ENCODE measurements at places on chromosomes 6 and 20. TPM values are rescaled to one million over a fixed set of nuclear protein-coding genes. Genes with fewer than 3 reads are reported as not detected.

GRCh38 chr6:109204511-109204910 lies 109.2 kb downstream of the CEP57L1 start:
- H3K27ac ChIP-seq: no peak overlapping the region
- no peaks in the 10 kb centered on the region for H3K4me1 ChIP-seq
- DNase-seq: no peak

DNA sequence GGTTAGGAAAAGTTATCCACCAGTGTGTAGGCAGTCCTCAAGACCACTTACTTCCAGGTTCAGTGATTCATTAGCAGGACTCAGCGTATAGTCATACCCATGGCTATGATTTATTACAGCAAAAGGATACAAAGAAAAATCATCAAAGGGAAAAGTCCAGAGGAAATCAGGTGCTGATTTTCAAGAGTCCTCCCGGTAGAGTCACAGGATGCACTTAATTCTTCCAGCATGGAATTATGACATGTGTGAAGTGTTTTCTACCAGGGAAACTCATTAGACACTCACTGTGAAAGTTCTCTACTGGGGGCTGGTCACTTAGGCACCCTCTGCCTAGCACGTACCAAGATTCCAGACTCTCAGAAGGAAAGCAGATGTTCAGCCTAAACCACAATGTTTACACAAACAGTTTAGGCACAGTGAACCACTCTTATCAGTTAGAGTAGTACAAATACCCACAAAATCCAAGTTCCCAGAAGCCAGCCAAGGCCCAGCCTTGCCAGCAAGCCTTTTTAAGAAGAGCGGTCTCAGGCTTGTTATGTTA lies 10.2 kb downstream of the WFDC3 start:
- DNase-seq: no peak
- no peaks in the 10 kb centered on the region for H3K36me3 ChIP-seq
- no peaks in the 10 kb centered on the region for H3K4me1 ChIP-seq
- no peak overlapping the region for H3K4me3 ChIP-seq
- H3K27me3 ChIP-seq: no peaks in the 10 kb centered on the region

- H3K4me3 ChIP-seq: no peak overlapping the region
- no peak for DNase-seq
- no peaks in the 10 kb centered on the region for H3K36me3 ChIP-seq
- H3K4me1 ChIP-seq: no peaks in the 10 kb centered on the region
- H3K27ac ChIP-seq: no peak overlapping the region
Observed at GRCh38 chr6:125431971-125432370, 130.2 kb upstream of the HDDC2 start.

DNA sequence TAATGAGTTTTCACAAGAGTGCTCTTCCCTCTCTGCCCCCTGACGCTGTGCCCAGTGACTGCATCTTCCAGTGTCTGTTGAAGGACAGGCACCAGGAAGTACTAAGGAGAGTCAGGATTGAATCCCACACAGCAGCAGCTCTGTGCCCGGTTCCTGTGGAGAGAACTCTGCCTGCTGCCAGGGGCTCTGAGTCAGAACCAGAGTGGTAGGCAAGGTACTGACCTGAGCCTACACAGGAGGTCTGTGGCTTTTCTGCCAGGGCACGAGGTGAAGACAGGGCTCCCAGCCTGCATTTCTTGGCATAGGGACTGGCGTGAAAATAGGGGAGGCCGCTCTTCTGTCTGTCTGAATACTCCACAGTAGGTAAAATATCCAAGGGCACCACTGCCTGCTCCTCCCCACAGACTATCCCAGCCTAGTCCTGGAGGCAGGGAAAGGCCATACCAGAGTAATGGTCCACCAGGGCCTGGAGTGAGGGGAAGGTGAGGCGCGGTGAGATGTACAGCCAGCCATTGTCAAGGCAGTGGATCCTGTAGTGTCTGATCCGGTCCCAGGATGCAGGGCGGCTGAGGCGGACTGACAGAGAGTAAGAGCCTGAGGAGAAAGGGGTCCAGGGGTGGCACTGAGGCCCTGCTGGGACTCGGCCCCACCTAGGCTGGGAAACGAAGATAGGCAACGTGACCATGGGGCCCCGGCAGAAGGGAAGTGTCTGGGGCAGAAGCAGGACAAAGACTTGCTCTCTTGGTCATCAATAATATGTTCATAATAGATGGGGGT lies 9.4 kb downstream of the RAB5IF start:
- no peaks in the 10 kb centered on the region for H3K4me1 ChIP-seq
- no peaks in the 10 kb centered on the region for H3K36me3 ChIP-seq
- no peak overlapping the region for H3K4me3 ChIP-seq
- H3K27me3 ChIP-seq: no peaks in the 10 kb centered on the region

DNA sequence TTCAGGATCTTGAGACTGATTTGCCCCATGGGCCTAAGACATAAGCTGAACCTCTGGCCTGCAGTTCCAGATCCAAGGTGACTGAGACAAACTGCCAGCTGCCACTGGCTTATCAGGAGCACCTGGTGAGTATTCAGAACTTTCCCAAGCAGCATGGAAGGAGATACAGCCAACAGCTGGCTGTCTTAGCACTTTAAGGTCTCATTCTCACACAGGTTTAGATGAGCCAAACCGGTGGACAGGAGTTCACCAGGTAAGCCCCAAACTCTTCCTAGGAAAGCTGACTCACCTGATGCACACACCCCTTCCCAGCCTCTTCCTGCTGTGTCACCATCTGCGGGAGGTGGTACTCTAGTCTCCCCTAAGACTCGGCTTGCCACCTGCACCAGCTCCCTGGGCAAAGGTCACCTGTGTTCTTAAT lies at the start of gene BANF2:
Gene BANF2 (plus strand): TSS at position 36 of the 421 bp plus-strand sequence. CDS start 25,060 bp downstream, outside the sequence.
- H3K27me3 ChIP-seq: no peaks in the 10 kb centered on the region
- H3K4me1 ChIP-seq: no peaks in the 10 kb centered on the region
- H3K36me3 ChIP-seq: no peaks in the 10 kb centered on the region
- no peak within 1 kb of the TSS for H3K4me3 ChIP-seq
- no peak for DNase-seq

GRCh38 chr20:12941025-12941424 lies 67.7 kb upstream of the SPTLC3 start:
- no peaks in the 10 kb centered on the region for H3K36me3 ChIP-seq
- no peak for DNase-seq
- H3K27ac ChIP-seq: no peak overlapping the region
- H3K4me3 ChIP-seq: no peak overlapping the region
- no peaks in the 10 kb centered on the region for H3K4me1 ChIP-seq
- no peaks in the 10 kb centered on the region for H3K27me3 ChIP-seq

GRCh38 chr6:152273002-152273401 lies 364.2 kb downstream of the SYNE1 start:
- H3K4me3 ChIP-seq: no peak overlapping the region
- H3K27me3 ChIP-seq: no peaks in the 10 kb centered on the region
- peak overlapping the region; percentile 18 for H3K27ac ChIP-seq
- H3K4me1 ChIP-seq: peaks cover 3% of the 10 kb centered on the region
- no peak for DNase-seq

GRCh38 chr6:30880698-30881252 lies 3.5 kb upstream of the DDR1 start:
- peaks cover 19% of the 10 kb centered on the region for H3K4me1 ChIP-seq
- no peak overlapping the region for H3K4me3 ChIP-seq
- peak overlapping the region; percentile 96 for H3K27ac ChIP-seq

GRCh38 chr20:46203510-46203837 lies 85.4 kb downstream of the CD40 start:
- no peak for DNase-seq
- no peak overlapping the region for H3K27ac ChIP-seq
- no peaks in the 10 kb centered on the region for H3K36me3 ChIP-seq

FUCA2 gene
- total RNA-seq: 32.5 TPM

MLN gene
- total RNA-seq: not detected
